ENCODE measurements at places on chromosomes 4 and X.

GRCh38 chr4:53518807-53519206 is 72.5 kb downstream of the LNX1 start:
- no peak for DNase-seq

DNA sequence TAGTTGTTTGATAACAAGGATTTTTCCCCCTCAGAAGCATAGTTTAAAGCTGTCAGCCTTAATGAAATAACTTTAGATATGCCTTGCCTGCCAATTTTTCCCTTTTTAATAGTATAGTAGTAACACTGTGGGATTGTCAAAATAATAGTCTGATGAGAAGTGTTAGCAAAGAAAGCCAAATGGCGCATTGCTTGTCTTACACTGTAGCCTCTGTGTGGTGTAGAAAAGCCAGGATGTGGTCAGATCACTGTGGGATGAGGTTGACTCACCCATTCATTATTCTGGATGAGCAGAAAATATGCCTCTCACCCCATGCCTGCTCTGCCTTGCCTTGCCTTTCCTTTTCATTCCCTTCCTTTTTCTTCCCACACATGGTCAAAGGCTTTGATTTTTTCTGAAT is 257.8 kb upstream of the NRK start:
- no peak for DNase-seq

DNA sequence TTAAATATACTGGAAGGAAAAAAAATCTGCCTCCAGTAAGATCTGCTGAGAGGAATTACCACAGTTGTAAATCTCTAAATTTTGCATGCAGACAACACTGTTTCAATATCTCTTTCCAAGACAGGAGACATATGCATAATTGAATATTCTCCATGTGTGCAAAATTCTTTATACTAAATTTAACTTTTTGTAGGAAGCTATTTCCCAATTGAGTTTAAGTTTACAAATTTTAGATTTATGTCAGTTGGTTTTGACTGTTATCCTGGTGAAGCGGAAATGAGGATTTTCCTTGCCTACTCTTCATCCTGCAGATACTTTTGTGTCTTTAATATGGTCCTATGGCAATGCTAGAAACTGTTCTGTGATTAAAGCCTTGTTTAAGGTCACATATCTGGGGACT is 1352.9 kb downstream of the FSTL5 start:
- no peak for DNase-seq

- DNase-seq = no peak
Measured at GRCh38 chrX:103789004-103789403, 12.4 kb downstream of the PLP1 start.

DNA sequence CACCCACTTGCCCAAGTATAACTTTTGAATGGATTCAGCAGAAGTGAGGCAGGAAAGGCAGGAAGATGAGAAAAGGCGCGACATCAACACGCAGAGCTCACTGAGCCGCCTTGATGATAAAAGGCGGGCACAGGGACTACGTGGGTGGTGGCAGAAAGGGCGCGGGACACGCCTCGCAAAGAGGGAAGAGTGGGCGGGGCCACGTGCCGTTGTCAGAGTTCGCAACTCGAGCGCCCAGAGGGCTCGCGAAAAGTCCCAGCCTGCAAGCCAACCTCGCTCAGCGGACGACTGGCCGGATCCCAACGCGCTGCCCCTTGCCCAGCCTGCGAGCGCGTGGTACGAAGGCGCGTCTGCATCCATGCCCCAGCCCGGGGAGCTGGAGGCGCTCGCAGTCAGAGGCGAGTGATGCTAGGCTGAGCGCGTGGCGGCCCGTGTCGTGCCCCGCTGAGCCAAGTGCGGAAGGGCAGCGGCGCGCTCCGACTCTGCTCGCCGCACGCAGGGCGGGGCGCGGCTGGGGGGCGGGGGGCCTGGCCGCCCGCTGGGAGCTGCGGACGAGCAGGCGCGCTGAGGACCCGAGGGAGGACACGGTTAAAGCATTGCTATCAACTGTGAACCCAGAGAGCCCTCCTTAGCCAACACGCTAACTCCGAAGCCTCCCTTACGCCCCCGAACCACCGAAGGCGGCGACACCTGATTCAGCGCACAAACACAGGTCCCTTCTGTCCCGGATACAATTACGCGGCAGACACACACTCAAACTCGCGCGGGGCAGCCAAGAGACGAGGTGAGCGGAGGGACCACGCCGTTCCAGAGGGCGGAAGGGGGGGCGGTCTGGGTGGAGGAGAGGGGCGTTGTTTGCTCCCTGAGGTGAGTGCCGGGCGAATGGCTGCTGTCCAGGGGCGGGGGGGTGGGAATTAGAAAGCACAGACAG is at the start of gene UGT8:
TSS of gene UGT8 (plus strand) at position 617 of the 931 bp plus-strand sequence. CDS start 24,074 bp downstream, outside the sequence.
- no peak for DNase-seq
